ENCODE measurements at places on chromosomes 5 and 9.

DNA sequence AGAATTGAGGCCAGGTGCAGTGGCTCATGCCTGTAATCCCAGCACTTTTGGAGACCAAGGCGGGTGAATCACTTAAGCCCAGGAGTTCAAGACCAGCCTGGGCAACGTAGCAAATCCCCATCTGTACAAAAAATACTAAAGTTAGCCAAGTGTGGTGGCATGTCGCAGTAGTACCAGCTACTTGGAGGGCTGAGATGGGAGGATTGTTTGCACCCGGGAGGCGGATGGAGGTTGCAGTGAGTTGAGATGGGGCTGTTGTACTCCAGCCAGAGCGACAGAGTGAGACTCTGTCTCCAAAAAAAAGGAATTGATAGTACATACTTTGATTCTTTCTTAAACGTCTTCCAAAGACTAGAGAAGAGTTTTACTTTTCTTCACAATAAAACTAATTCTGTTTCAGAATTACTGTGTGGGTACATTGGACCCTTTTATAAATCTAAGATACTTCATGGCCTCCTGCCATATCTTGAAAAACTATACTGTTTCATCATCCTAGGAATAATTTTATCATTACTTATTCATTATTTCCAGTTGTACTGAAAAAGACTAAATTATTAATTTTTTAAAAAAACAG is 132.0 kb upstream of the GRHPR start:
- no peak for DNase-seq

- DNase-seq = no peak
Measured at GRCh38 chr9:119941091-119941490, 571.9 kb upstream of the BRINP1 start.

DNA sequence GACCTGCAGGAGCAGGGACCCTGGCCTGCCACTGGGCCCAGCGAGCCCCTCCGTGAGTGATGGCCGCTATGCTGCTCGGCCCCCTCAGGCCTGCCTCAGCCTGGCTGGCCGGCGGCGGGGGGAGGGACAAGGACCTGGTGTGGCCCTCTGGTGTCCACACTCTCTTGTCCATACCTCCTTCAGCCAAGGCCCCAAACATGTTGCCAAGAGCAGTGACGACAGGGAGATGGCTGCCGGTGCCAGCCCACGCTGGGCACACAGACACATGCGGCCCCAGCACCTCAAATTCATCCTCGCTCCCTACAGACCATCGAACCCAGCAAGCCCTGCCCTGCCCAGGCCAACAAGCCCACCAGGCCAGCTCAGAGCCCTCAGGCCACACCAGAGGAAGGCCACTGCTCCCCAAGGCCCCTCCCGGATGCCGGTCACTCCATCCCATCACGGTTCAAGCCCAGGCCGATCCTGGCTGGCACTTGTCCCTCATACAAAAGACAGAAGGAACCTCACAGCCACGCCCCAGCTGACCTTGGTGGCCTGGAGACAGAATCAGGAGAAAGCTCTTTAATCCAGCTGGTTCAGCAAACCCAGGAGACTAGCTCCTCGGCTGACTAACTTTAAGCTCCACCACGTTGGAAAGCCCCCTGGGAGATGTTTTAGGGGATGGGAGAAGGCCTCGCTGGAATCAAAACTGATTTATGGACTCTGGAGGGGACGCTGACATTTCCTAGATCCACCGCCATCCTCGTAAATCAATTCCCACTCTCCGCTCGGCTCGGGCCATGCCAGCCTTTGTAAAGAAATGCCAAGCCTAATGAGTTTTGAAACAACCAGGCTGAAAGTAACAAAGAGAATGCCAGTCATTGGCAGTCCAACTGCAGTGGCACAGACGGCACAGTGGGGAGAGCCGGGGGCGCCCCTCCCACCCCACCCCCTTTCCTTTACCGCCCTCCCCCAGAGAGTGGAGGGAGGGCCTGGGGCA is 84.9 kb downstream of the VAV2 start:
- DNase-seq = no peak

DNA sequence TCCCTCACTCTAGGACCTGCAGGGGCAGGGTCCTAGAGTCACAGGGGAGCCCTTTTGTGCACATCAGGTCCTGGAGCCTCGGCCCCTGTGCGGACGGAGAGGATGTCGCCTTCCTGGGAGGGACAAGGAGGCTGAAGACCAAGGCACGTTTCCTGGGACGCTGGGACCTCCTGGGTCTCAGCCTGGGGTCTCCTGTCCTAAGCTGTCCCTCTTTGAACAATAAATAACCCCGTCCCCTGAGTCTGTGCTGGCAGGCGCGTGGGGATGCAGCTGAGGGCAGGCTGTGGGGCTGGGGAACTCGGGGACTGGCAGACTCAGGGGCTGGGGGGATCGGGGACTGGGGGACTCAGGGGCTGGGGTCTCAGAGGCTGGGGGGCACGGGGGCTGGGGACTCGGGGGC is 31.1 kb downstream of the PAEP start:
- no peak for DNase-seq

GRCh38 chr9:12766357-12766756 is 8.5 kb upstream of the LURAP1L start:
- DNase-seq = no peak

DNA sequence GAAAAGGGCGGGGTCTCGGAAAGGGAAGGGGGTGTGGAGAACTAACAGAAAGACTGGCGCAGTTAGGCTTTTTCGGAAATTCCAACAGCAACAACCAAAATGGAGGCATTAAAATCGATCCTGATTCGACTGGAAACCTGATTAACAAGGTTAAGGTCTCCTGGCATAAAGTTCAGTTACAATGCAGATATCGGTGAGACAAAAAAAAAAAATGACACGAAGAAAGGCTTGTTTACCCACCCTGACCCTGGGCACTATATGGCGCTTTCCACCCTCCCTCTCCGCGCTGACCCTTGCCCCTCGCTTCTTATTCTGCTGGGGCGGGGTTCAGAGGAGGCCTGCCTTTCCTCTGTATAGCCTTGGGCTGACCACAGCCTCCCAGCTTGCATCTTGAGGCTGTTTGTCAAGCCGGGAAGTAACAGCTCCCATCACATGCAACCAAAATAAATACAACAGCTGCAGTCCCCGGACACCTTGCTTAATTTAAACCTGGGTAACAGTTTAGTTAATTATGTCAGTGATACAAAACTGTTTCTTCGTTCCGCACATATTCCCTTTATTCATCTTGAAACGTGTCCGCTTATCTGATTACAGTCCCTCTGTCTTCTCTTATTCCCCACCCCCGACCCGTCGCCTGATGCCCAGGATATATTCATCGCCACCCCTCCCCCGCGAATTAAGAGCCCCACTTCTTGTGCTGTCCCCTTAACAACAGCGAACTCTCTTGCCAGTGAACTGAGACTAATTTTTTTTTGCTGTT is 795 bp upstream of the PJA2 start:
- peak; percentile 86 for DNase-seq

DNA sequence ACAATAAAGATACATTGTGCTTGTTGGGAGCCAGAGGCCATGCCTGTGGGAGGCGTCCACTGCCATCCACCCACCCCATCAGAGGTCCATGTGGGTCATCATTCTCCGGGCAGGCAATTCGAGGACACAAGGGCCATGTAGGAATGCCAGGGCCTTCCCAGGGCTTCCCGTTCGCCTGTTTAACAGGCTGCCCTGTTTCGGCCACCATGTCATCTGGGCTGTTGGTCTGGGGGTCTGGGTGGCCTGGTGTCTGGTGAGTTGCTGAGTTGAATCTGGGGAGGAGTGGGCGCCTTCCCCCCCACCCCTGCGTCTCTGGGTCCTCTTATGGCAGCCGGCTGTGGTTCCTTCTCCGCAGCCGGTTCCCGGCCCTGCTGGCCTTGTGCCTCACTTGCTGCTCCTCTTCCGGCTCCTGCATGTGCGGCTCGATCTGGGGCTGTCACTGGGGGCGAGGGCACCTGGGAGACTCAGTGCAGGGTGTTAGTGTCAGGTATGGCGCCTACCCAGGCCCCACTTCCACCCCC is 117.4 kb downstream of the WNK2 start:
- no peak for DNase-seq

GRCh38 chr5:174236070-174236469 is 190.6 kb downstream of the NSG2 start:
- no peak for DNase-seq
